Stimulated activated CD4-positive, alpha-beta T cell treated with anti-CD3 and anti-CD28 coated beads, Interleukin-12 subunit alpha, Interleukin-12 subunit beta, amount 100 ng/mL, for 4 hours (primary cell): ENCODE measurements at places on chromosomes 6 and 20.

DNA sequence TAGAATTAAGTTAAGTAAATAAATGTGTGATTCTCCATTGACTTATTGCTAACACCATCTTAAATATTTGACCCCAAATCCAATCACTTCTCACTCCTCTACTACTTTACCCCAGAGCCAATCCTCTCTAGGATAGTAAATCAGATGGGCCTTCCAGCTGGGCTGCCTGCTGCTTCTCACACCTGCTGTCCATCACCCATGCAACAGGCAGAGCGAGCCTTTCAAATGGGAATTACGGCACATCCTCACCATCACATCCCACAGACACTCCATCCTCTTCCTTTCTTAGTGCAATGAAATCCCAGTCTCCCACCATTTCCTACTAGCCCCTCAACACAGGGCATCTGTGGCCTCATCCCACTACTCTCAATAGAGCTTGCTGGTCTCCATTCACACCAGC lies 34.0 kb downstream of the HLA-F start:
- no peak for DNase-seq

DNA sequence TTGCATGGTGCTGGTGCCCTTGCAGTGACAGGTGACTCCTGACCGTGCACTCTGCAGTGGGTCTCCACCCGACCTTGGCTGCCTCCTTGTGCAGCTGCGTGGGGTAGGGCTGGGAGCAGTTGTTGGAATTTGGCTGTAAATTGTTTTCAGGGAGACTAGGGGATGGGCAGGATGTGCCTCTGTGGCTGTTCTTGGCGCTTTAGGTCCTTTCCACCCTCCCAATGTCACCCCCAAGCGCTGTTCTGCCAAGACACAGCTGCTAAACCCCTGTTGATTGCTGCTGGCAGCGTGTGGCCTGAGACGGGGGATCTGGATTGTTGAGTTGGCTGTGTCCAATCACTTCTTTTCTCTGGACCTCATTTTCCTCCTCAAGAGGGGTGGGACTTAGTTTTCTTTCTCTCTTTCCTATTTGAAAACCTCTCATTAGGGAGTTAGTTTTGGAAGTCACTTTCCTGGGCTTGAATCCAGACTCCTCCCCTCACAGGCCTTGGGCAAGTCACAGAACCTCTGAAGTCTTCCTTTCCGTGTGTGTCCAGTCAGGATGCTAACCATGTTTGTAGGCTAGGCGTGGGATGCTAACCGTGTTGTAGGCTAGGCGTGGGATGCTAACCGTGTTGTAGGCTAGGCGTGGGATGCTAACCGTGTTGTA lies 8.5 kb downstream of the IGF2R start:
- DNase-seq, result no peak

GRCh38 chr6:74431873-74432580 lies 736.0 kb downstream of the CD109 start:
- no peak for DNase-seq

DNA sequence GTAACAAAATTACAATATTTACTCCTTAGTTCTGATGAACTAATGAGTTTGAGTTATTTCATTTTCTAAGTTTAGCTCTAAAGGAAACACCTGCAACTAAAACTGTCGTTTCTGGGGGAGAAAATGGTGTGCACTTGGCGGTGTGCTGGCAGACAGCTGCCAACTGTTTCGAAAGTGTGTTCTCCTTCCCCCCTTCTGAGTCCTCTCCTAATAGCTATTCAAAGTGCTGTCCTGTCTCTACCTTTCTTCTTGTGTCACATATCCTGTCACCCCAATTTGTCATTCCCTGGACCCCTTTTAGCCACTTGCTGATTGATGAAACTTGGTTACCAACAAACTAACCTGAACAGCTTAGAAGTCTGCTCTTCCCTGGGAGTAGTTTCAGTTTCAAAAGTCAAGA lies 4.9 kb upstream of the UBE2J1 start:
- DNase-seq, result no peak

DNA sequence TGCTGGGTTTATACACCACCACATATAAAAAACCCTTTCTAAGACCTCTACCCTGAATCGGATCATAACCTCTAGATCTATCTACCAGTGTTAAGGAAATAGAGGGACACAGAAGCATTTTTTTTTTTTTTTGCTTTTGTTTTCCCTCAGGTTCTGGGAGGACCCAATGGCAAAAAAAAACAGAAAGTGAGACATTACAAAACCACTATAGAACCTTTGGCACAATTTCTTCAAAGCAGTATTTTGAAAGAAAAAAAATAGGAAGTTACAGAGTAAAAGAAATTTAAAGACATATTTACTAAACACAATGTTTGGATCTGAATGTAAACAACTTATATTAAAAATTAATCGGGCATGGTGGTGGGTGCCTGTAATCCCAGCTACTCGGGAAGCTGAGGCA lies 1258.7 kb upstream of the GJE1 start:
- DNase-seq, result no peak

DNA sequence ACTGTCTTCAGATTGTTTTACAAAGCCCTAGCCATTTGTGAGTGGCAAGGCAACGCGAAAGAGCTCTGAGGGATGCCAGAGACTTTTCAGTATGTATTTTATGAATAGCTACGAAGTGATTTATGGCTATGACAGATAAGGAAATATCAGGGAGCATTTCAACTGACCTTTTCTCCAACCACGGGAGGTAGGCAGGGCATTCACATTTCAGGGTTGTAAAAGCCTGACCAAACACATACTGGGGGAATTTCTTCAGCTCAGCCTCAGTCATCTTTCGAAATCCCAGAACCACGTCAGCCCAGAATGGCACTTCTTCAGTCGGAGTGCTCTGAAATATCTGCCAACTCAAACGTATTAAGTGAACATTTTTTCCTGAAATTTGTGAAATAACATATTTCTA lies 10.8 kb downstream of the DDO start:
- no peak for DNase-seq

DNA sequence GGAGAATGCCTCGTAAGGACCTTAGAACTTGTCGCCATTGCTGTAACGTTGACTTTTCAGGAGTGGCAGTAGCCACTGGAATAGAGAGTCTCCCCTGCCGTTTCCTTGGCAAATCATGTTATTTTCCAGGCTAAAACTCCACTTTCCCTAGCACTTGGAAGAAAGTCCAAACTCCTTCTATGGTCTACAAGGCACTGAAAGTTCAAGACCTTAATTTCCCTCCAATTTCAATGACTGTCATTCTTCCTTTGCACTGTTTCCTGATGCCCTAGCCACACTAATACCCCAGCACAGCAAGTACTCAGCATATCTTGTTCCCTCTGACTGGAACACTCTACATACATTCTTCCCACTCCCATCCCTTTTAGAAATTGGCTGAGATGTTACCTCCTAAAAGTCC lies 1.8 kb upstream of the TBPL1 start:
- no peak for DNase-seq

- no peak for DNase-seq
Measured at GRCh38 chr20:764255-764654, 4.0 kb downstream of the SLC52A3 start.

- DNase-seq, result no peak
Measured at GRCh38 chr6:72822691-72823090, 200.8 kb downstream of the KCNQ5 start.

- DNase-seq, result no peak
Measured at GRCh38 chr6:160058603-160059215, 62.9 kb upstream of the SLC22A1 start.

- DNase-seq, result no peak
Measured at GRCh38 chr6:158262755-158263154, 49.5 kb upstream of the TULP4 start.

- no peak for DNase-seq
Measured at GRCh38 chr6:97145691-97146090, 137.3 kb downstream of the MMS22L start.

DNA sequence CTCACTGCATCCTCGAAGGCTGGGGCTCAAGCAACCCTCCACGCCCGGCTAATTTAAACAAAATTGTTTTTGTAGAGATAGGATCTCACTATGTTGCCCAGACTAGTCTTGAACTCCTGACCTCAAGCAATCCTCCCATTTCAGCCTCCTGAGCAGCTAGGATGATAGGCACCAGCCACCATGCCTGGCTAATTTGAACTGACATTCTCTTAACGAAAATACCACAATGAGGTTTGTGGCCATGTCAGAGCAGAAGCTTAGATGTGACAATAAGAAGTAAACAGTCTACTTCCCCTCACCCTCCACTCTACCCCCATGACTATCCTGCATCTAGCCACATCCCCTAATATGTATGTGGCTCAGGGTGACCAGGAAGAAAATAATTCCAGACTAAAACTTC lies 74.8 kb upstream of the PLCB4 start:
- no peak for DNase-seq

- no peak for DNase-seq
Measured at GRCh38 chr20:62980970-62981369, 25.8 kb downstream of the BHLHE23 start.

- DNase-seq, result no peak
Measured at GRCh38 chr6:19024737-19025136, 637.6 kb downstream of the RNF144B start.

GRCh38 chr6:71888756-71889340 lies 2.5 kb downstream of the RIMS1 start:
- no peak for DNase-seq

GRCh38 chr20:3712279-3712873 lies at the start of gene SIGLEC1:
TSS of gene SIGLEC1 (minus strand) at chr20:3712600. CDS start at chr20:3707128, 5,472 bp downstream.
- DNase-seq, result no peak

DNA sequence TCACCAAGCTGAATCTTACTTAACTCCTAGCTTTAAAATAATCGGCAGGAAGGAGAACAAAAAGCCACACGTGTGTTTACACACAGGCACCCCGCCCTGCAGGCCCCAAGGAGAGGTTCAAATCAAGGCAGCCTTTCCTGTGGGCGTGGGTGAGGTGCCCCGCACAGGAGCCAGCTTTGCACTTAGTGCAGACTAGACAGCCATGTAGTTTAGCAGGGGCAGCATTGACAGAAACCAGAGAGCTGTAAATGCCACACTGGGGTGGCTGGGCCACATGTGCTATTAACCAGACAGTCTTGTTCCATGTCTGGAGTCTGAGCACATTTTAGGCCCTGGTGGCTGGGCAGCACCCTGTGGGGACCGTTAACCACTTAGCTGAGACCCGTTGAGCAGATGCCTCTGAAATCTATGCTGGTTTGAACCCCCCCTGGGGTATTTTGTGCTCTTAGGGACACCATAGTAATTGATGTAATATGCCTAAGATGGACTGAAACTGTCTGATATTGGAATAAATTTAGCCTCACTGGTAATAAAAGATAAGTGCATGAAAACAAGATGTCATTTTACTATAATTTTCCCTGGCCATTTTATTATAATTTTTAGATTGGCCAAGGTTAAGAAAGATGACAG lies 106.4 kb upstream of the KCNG1 start:
- no peak for DNase-seq

DNA sequence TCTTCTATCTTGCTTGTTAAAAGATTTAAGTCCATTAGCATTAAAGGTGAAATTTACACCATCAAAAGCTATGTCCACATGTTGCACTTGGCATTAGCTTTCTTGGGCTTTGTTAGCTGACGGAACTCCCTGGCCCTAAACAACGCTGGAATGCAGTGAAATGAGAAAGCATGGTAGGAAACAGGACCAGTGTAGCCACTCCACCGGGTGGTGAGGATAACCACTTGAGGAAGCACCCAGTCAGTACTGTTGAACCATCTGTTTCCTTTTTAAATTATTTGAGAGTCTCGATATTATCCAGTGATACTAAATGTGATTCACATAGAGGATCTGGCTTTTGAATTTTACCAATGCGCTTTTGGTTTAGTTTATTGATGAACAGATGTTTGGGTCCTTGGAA lies 374.9 kb upstream of the NOX3 start:
- DNase-seq, result no peak

- no peak for DNase-seq
Measured at GRCh38 chr6:98539741-98540140, 294.6 kb upstream of the POU3F2 start.

DNA sequence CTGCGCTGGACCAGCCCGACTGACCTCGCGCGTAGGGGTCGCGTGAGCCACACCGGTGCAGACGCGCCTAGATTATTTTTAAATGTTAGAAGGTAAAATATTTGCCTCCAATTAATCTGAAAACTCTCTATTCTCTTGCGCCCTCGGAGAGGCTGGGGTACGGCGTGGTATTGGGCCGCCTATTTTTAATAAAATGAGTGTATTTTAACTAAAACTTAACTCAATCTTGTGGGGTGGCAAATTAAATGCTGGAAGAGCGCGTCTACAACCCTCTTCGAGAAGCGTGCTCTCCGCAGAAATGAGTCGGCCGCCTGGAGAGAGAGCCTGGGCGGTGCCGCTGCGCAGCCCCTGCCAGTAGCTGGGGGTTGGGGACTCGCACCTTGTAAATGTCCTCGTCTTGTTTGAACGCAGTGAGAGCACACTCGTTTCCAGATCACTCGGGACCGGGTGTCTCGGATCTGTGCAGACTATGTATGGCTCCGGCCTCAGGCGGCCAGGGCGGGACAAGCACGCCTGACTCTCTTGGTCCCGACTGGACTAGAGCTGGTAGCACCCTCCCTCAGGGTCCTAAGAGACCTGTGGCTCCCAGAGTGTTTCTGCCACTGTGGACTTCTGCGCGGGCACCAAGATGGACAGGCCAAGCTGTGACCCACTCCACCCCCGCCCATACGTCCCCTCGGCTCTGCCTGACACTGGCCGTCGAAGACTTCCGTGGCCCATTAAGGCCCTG lies 2.0 kb upstream of the MAFB start:
- no peak for DNase-seq

DNA sequence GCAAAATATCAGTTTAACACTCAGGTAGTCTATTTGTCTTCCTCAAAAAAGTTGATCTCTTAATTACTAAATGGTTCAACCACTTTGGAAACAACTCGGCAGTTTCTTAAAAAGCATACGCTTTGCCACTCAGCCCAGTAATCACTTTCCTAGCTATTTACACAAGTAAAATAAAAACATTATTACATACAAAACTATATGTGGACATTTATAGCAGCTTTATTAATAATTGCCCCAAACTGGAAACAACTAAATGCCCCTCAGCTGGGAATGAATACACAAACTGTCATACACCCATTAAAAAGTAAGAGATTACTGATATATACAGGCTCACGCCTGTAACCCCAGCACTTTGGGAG lies 7.4 kb downstream of the EEF1A1 start:
- DNase-seq, result no peak

DNA sequence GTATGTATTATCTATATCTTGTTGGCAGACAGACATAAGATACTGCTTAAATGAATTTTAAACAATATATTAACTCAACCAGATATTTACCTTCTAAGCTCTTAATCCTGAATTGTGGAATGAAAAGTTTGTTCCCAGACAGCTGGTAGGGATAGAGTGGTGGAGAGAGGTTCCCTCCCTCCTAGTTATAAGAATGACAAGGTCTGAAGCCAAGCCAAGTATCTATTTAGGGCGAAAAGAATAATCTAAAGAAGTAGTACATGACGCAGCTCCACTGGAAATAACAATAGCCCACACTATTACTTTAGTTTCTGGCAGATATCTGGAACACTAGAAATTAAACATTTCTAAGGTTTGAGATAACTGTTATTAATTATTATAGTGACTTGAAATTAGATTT lies 104.3 kb downstream of the AHI1 start:
- no peak for DNase-seq

DNA sequence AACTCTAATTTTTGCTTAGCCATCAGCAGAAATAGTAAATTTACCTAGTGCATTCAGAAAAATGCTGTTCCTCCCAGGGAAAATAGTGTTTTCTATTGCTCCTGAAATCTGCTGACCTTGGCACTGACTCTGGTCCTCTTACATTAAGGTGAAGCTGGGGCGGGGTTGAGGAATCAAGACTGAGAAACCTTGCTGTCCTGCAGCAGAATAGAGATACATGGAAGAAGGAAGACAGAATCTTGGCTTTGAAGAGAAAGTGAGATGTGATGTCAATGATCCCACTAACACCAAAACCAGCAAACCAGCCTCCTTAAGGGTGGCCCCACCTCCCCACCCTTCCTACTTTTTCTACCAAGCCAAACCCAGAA lies 840 bp upstream of the LY86 start:
- no peak for DNase-seq

GRCh38 chr6:3825331-3825831 lies 23.8 kb upstream of the FAM50B start:
- no peak for DNase-seq
